ENCODE measurements at places on chromosomes 1 and 21.

- peak; percentile 53 for DNase-seq
Observed at GRCh38 chr1:94326329-94326728, 88.9 kb upstream of the ARHGAP29 start.

DNA sequence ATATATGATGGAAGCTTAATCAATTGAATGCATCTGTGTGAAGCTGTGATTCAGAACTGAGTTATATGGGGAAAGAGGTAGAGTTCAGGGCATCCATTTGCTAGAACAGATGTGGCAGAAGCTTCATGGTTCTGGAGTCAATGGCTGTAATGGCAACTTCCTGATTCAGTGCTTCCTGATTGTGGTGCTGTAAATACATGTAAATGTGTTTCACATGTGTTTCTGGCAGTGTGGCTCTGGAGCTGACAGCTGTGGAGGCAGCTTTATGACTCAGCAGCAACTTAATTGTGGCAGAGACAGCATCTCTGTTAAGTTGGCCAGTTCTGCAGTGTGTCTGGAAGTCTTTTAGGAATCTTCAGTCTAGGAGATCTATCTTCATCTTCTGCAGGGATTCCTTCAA, 226.6 kb upstream of the ZRANB2 start:
- peak; percentile 23 for DNase-seq

GRCh38 chr1:29650041-29650400, 413.7 kb downstream of the PTPRU start:
- DNase-seq, result no peak

- no peak for DNase-seq
Observed at GRCh38 chr1:20071416-20071815, 1.4 kb downstream of the PLA2G5 start.

GRCh38 chr1:58714544-58714943, 14.7 kb upstream of the MYSM1 start:
- DNase-seq, result no peak

DNA sequence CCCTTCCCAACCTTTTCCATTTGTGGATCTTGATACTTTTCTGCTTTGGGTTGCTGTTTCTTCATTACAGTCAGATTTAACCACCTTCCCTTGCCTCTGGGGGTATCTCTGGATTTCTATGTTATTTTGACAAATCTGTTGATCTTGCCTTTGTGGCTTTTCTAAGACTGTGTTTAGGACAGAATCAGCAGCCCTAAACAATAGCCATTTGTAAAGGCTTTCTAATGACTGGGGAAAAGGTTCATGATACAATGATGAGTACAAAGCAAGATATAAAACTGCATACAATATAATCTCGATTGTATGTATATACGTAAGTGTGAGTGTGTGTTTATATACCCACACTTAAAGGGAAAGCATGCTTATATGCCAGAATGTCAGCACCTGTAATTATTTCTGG, 27.8 kb downstream of the FAM20B start:
- DNase-seq, result no peak

DNA sequence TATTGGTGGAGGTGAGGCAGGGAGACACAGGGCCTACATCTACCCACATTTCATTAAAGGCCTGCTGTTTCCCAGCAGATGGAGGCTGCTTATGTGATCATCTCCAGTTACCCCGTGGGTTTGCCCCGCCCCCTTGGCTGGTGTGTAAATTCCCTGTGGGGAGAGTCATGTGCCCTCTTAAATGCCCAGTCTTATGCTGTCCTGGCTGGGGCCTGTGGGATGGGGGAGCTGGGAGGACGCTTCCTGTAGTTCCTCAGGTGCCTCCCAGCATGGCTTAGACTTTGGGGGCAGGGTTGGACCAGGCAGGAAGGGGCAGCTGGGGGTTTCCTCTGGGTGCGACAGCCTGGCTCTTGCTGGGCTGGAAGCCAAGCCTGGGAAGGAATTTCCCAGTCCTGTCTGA, 15.5 kb upstream of the CITED4 start:
- DNase-seq, result peak; percentile 91

DNA sequence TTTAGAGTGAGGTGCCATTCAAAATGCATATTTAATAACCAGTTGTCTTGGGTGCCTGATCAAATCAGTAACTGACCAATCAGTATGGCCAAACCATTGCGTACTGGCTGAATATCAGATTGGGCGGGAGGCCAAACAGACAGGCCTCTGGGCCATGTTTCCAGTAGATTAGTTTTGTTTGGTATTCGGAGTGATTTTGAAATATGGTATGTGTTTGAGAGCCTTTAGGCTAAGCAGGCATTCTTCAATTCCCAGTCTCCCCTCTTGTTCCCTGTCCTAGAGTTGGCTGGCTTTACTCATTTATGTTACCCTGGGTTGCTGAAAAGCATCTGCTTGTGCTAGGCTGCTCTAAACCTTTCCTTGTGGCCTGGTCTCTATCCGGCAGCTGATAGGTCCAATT, 80.1 kb downstream of the BACH1 start:
- no peak for DNase-seq

DNA sequence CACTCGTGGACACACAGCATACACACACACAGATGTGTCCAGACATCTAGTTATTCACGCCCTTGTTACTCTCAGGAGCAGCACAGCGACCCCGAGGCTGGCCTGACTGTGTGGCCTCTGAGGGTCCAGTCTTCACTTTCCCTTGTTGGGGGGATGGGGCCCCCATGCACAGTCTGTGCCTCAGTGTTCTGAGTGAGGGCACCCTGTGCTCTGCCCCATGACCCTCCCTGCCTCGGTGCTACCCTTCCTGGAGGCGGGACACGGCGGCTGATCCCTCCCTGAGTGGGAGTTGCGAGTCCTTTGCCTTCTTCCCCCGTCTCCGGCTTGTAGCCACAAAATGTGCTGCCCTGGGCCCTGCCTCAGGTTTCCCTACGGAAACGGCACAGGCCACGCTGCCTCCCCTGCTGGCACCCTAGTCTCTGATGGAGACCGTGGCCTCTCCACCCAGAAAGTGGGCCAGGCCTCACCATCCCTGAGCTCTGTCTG, 8.6 kb downstream of the CSTB start:
- no peak for DNase-seq

DNA sequence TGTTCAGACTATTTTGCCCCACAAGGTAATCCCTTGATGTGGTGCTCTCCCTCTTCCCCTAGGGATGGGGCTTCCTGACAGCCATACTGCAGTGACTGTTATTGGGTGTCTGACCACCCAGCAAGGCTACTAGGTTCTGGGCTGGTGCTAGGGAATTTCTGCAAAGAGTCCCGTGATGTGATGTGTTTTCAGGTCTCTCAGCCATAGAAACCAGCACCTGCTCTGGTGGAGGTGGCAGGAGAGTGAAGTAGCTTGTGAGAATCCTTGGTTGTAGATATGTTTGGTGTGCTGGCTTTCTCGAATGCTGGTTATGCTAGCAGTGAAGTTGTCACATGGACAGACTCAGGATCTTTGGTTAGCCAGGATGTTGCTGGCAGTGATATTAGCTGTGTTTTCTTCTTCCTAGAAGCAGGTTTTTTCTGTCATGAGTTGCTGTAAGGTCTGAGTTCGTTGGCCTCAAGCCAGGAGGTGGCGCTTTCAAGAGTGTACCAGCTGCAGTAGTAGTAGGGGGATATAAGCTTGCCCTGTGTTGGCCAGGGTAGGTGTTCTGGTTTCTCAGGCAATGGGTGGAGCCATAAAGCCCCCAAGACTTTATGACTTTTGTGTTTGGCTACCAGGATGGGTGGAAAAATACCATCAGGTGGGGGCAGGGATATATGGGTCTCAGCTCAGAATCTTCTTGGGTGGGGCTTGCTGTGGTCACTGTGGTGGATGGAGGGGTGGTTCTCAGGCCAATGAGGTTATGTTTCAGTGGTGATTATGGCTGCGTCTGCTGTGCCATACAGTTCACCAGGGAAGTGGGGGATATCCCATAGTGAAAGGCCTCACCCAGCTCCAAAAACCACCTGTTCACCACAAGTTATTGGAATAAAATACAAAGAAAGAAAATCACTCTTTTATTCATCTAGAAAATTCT, 1112.3 kb downstream of the KCNT2 start:
- no peak for DNase-seq

DNA sequence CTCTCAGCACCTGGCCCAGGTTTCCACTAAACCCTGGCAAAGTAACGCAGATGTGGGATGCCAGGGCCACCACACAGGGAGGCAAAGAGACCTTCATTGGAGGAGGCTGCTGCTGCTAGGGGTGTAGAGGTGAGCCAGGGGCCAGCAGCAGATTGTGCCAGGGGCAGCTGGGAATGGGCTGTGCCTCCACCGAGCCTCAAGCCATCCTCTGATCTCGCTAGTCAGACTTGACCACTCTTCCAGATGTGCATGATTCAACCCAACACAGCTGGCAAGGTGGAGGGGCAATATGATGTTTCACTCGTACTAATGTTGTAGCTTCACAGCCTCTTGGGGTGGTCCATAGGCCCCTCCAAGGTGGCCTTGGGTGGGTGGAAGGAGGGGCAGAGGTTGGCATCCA, 73.0 kb upstream of the MRPS6 start:
- DNase-seq, result no peak

DNA sequence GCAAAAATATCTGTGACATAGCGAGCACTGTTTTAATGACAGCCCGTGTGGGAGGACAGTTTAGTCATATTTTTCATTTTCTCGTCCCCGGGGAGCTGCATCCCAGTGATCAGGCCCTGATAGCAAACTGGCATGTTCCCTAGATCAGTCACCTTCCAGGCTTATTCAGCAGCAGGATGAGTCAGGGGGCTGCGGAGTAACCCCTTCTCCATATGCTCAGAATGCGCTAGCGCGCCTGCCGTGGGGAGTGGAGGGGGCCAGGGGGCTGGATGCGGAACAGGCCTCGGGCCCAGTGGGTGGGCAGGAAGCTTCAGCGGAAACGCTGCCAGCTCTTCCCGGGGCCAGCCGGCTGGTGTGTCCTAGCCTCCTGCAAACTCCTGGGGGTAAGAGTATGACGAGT, 94.0 kb downstream of the KCND3 start:
- no peak for DNase-seq

All from ELR (cell line).